Fibroblast of skin of right quadriceps (primary cell): ENCODE measurements at places on chromosomes 2 and 18.

DNA sequence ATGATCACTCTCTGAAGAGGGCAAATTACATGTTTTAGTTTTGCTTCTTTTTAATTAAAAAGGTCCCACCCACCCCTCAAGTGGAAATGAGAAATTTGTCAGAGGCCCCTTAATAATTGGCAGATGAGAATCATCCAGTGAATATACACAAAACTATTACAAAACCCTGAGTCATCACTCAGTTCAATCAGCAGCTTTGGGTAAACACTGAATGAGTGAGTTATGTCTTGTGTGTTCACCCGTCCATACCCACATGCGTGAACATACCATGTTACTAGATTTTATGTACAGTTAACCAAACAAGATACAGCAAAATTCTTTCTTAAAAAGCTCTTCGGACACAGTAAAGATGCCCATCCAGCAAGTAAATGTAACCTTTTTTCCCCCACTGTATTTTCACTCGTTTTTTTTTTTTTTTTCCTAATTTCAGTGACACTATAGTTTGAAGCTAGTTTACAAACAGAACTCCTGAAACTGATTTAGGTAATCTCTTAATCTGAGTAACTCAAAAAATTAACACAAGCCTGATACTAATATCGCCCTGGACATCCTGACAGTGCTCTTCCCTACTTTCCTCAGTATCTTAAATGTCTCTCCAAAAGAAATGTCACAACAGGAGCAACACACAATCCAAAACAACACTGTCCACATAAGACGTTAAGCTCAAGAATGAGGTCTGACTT lies 1.4 kb downstream of the PSME4 start:
- DNase-seq, result peak; percentile 83

- DNase-seq, result no peak
Observed at GRCh38 chr2:77169426-77169825, 352.8 kb downstream of the LRRTM4 start.

- DNase-seq, result peak; percentile 62
Observed at GRCh38 chr2:46336283-46336959, 39.2 kb downstream of the EPAS1 start.

DNA sequence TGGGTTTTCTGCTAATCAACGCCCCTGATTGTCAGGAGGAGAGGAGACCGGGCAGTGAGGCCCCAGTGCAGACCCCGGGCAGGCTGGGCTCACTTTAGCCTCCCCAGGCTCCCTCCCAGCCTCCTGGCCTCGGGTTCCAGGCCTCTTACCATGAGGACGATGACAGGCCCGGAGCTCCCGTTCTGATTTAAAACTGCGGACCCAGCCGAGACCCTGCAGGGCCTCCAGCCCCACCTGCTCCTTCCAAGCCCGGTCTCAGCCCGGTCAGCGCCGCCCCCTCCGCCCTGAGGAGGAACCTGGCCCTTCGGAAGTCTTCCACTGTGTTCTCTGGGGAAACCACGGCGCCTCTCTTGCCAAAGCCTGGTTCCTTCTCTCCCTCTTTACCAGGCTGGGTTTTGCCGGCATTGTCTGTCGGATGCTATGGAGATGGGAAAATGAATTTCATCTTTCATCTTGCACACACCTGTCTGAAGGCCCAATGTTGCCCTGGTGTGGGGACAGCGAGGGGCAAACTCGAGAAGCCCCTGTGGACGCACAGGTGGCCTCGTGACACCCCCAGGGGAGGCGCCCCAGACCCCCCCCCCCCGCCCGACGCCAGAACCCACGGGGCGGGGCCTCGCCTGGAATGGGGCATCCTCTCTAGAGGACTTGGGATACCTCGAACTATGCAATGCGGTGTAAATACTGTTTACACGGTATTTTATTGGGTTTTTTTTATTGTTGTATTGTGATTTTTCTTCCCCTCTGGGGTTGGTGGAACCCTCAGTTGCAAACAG lies 37.7 kb upstream of the CTDP1 start:
- DNase-seq, result no peak

- DNase-seq, result no peak
Observed at GRCh38 chr2:234446404-234447076, 50.3 kb downstream of the ARL4C start.
